ENCODE measurements at places on chromosomes 7 and 10.
A peak's percentile ranks its signal among the peaks of the same experiment; 100 is the strongest.

- no peak overlapping the region for H3K4me3 ChIP-seq
- no peak for DNase-seq
- no peaks in the 10 kb centered on the region for H3K27me3 ChIP-seq
- H3K36me3 ChIP-seq: peaks cover 8% of the 10 kb centered on the region
- peak overlapping the region; percentile 62 for H3K27ac ChIP-seq
Measured at GRCh38 chr10:132417957-132418441, 21.0 kb downstream of the PWWP2B start.

GRCh38 chr10:77756319-77757232, 119.0 kb upstream of the KCNMA1 start:
- H3K27me3 ChIP-seq: no peaks in the 10 kb centered on the region
- H3K36me3 ChIP-seq: no peaks in the 10 kb centered on the region
- no peak overlapping the region for H3K4me3 ChIP-seq
- no peak for DNase-seq

DNA sequence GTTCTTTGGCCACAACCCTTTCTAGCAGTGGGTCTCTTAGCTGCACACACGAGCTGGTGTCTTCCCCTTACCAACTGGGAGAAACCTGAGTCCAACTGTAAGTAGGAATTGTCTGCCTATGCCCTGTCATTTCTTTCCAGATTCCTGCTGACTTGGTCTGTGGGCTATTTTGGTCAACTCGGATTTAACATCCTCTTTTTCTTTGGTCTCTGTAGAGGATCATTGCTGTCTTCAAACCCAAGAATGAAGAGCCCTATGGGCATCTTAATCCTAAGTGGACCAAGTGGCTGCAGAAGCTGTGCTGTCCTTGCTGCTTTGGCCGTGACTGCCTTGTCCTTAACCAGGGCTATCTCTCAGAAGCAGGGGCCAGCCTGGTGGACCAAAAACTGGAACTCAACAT, 10.3 kb downstream of the PI4K2A start:
- peaks cover 85% of the 10 kb centered on the region for H3K36me3 ChIP-seq
- peak overlapping the region; percentile 99 for H3K27ac ChIP-seq
- DNase-seq: no peak
- H3K4me1 ChIP-seq: peaks cover 59% of the 10 kb centered on the region
- no peak overlapping the region for H3K4me3 ChIP-seq

DNA sequence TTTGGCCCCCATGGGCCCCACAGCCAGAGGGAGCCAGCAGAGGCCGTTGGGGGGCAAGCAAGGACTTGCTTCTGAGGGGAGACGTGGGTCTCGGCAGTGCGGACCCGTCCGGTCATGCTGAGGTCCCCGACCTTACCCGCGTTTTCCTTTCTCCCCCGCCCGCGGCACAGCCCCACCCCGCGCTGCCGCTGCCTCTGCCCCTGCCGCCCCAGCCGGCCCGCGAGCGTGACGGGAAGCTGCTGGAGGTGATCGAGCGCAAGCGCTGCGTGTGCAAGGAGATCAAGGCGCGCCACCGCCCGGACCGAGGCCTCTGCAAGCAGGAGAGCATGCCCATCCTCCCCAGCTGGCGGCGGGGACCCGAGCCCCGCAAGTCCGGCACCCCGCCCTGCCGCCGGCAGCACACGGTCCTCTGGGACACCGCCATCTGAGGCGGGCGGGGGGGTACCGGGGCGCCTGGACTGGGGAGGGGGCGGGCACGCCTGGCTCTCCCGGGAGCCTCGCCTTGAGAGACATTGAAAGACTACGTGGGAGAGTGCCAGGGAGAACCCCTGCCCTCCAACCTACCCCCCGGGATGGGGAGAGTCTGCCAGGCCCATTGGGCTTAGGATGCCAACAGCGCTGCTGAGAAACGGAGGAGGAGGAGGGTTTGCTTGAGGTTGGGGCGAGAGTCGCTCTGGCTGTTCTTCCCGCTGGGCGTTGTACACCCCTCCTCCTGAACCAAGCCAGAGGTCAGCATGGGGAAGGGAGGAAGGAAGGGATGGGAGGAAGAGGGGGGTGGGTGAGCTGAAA, 9.9 kb downstream of the NYAP1 start:
- no peaks in the 10 kb centered on the region for H3K36me3 ChIP-seq
- H3K27me3 ChIP-seq: no peaks in the 10 kb centered on the region
- no peak for DNase-seq
- H3K4me1 ChIP-seq: no peaks in the 10 kb centered on the region
- peak overlapping the region; percentile 20 for H3K4me3 ChIP-seq
- no peak overlapping the region for H3K27ac ChIP-seq

- H3K4me1 ChIP-seq: no peaks in the 10 kb centered on the region
- H3K36me3 ChIP-seq: no peaks in the 10 kb centered on the region
- no peaks in the 10 kb centered on the region for H3K27me3 ChIP-seq
- peak overlapping the region; percentile 30 for H3K4me3 ChIP-seq
- H3K27ac ChIP-seq: no peak overlapping the region
Measured at GRCh38 chr10:86535132-86535882, 13.7 kb upstream of the WAPL start.

DNA sequence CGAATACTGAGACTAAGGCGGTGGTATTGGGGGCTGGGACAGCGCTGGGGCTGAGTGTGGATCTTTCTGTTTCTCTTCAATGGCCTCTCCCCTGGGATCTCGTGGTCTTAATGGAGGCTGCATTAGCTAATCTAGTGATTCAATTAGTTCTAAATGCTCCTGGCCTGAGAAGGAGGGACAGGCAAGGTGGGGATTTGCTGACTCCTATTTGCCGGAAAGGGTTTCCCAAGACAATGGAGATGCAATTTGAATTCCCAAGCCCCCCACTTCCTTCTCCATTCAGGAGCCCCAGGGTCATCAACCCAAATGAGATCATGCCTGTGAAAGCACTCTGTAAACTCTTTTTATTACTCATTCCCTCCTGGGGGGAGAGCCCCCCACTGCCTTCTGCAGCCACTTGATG, 111.7 kb upstream of the PLXNA4 start:
- no peak for DNase-seq
- H3K4me1 ChIP-seq: no peaks in the 10 kb centered on the region
- no peak overlapping the region for H3K4me3 ChIP-seq
- H3K27me3 ChIP-seq: peaks cover 4% of the 10 kb centered on the region
- H3K36me3 ChIP-seq: no peaks in the 10 kb centered on the region
